ENCODE measurements at places on chromosomes 3 and 15. TPM values are rescaled to one million over a fixed set of nuclear protein-coding genes. Genes with fewer than 3 reads are reported as not detected.

SPPL2A gene
- total RNA-seq = 88.4 TPM

RARRES1 gene
- total RNA-seq = 9.2 TPM

GP9 gene
- not detected for total RNA-seq

CD200 gene
- not detected for total RNA-seq

CYP1A2 gene
- not detected for total RNA-seq

ZDHHC19 gene
- 0.15 TPM for total RNA-seq

BTLA gene
- total RNA-seq = not detected

PFN2 gene
- total RNA-seq = 185 TPM

GOLGA6L4 gene
- 1.1 TPM for total RNA-seq

Data from A549 treated with RU486 at 1 μM for 4 hours (cell line).